Fibroblast of upper back skin (primary cell): ENCODE measurements at places on chromosomes 16 and 17.

DNA sequence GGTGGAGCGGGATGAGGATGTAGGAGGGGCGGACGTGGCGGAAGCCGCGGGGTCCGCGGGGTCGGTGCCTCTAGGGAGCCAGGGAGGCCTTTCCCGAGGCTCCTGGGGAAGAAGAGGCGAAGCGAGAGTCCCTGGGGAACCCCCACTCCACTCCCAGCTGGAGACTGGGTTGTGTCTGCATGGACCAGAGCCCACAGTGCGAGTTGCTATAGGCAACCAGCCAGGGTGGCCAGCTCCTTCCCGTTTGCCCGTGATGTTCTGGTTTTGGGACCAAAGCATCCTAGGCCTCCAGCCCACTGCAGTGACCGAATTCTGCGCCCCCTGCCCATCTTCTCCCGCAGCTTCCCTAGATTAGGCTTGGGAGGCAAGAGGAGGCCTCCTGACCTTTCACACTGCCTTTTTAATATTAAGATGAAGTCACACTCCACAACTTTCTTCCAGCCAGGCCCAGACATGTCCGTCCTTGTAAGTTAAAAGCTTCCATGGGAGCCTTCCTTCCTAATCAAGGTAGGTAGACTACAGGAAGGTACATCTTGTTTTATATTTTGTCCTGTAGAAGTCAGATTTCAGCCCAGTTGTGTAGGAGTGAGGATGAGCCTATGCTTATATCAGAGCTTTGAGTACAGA is 469 bp downstream of the AMZ2 start:
- peak; percentile 53 for DNase-seq

DNA sequence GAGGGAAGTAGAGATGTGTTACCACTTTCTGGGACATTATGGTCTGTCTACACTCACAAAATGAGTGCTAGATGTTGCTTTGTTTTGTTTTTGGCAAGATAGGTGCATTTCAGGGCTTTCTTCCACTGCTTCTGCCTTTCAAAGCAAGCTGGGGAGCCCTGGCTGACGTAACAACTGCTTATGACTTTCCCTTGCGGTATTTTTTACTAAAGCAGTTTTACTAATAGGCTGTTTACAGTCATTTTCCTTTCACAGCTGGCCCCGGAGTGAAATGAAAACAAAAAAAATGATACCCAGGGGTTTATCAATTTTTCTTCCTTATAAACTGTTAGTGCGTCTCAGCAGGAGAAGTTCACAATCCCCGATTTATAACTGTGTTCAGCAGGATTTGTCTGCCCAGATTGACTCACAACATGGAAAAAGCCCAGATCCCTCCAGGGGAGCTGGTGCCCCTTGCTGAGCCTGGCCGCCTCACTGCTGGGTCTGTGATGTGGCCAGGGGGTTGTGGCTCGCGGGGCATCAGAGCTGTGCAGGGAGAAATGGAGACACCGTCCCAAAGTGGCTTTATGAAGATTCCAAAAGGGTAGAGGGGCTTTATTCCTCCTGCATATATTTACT is 184.4 kb upstream of the HS3ST3A1 start:
- peak; percentile 75 for DNase-seq

GRCh38 chr17:50605429-50605828 is 29.3 kb upstream of the ABCC3 start:
- DNase-seq, result peak; percentile 64

GRCh38 chr17:81252326-81252986 is 13.3 kb downstream of the NDUFAF8 start:
- no peak for DNase-seq

GRCh38 chr16:4270595-4270994 is 2.2 kb downstream of the TFAP4 start:
- DNase-seq, result no peak

DNA sequence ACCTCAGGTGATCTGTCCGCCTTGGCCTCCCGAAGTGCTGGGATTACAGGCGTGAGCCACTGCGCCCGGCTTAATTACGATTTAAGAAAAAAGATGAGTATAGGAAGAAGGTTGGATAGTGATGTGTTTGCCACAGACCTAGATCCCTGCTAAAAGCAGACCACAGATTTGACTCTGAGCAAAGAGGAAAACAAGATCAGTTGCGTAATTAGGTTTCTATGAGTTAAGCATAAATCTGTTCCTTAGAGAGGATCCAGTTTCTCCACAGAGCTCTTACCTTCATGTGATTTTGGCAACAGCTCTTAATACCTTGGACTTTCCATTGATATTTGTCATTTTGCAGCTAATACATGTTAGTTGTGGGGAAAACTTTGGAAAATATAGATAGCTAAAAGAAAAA is 31.1 kb downstream of the CDH1 start:
- DNase-seq, result no peak

DNA sequence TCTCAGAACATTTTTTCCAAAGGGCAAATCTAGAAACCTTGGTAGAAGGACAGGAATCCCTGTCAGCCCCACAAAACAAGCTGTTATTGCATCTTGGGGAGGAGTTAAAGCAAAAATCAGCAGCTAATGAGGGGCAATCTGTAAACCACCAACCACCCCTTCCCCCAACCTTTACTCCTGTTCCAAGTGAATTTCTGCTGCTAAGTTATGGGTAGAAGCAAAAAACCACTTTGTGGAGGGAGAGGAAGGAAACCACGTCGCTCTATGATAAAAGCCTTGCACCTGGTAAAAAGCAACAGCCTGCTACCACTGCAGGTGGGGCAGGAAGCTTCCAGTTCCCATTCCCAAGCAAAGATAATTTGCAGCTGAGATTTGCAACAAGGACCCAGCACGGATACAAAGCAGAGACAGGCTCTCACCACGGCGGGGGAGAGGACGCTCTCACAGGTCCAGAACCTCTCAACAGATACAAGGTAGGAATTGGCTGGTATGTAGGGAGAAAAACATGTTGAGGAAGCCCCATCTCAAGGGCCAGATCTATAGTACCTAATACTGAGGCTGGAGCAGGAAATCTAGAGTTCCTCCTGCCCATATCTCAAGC is 10.7 kb downstream of the ABCA8 start:
- no peak for DNase-seq

DNA sequence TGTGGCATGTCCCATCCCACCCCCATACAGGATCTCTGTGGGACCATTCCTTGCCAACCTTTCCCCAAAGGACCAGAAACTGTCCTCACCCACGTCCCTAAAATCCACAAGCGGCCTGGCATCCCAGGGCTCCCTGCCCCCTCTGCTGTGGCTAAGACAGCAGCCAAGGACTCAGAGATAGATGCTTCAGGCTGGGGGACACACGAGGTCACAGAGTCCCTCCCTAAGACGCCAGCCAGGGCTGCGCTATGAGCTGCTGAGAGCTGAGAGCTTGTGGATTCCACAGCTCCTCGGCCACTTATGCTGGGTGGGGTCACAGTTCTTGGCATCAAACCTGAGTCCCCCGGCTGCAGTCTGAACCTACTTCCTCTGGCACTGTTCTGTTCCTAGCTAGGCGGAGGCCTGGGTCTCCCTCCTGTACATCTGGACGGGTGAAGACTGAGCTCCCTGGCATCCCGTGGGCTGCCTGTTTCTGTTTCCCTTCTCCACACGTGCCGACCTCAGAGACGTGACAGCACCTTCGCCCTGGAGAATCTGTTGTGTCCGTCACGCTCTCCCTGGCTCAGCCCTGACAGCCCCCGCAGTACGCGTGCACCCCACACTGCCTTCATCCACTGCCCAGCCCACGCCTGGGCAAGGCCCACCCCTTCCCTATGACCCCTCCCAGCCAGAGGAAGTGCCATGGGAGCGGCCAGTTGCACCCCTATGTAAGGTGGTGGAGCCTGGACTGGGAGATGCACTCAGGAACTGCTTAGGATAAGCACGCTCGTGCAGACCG is 61.2 kb downstream of the ENGASE start:
- no peak for DNase-seq
